ENCODE measurements at places on chromosomes 1 and 21.

- no peak for DNase-seq
Observed at GRCh38 chr1:17994046-17994445, 113.6 kb upstream of the IGSF21 start.

- no peak for DNase-seq
Observed at GRCh38 chr1:159829273-159829634, 2.6 kb downstream of the SLAMF8 start.

GRCh38 chr1:46544561-46545240 is 6.7 kb downstream of the KNCN start:
- no peak for DNase-seq

DNA sequence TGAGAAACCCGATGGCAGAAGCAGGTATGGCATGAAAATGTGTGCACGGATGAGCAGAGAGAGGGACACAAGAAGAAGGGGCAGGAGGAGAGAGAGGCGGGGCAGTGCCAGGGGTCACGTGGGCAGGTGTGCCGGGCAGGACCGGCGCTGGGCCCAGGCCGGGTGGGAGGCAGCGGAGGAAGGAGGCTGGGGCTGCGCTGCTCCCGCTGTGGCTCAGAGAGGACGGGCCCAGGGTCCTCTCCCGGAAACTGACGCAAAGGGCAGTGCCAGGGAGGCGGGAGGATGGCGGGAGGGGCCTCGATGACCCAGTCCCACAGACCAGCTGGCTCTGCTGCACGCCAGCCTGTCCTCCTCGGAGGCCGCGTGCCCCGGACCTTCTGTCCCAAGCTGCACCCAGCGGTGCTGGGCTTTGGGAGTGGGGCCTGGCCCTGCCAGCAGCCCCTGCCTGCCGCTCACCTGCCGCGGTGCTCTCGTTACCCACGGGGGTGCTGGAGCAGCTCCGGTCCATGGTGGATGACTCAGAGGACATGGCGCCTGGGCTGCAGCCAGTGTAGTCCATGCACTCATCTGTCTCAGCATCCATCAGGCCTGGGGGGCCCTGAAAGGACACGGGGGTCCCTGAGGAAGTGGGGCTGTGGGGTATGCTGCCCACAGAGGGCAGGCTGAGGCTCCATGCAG is 153.9 kb downstream of the CASZ1 start:
- no peak for DNase-seq

- DNase-seq = no peak
Observed at GRCh38 chr1:177995369-177995768, 25.5 kb upstream of the SEC16B start.

GRCh38 chr1:192914092-192914491 is 105.3 kb downstream of the RGS2 start:
- DNase-seq = no peak

GRCh38 chr21:42144679-42145568 is 73.8 kb downstream of the UMODL1 start:
- no peak for DNase-seq

- DNase-seq = no peak
Observed at GRCh38 chr1:32332290-32333079, 3.5 kb downstream of the MARCKSL1 start.

DNA sequence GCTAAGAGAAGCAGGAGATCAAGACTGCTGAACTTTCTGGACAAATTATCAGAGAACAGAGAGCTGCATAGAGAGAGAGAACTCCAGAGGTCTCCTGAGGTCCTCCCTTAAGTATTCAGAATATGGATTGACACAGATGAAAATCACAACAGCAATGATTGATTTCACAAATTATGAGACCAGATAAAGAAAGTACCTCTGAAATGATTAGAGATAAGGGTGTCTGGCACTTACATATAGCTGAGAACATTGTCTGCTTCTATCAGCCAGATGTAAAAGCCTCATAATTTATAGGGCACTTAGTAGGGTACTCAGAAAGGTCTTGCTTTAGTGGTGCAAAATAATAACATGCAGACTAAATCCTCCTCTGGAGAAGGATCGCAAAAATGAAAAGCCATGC is 1301.8 kb downstream of the BRINP3 start:
- DNase-seq = no peak

GRCh38 chr1:21494196-21494595 is 15.0 kb upstream of the ALPL start:
- DNase-seq = no peak

DNA sequence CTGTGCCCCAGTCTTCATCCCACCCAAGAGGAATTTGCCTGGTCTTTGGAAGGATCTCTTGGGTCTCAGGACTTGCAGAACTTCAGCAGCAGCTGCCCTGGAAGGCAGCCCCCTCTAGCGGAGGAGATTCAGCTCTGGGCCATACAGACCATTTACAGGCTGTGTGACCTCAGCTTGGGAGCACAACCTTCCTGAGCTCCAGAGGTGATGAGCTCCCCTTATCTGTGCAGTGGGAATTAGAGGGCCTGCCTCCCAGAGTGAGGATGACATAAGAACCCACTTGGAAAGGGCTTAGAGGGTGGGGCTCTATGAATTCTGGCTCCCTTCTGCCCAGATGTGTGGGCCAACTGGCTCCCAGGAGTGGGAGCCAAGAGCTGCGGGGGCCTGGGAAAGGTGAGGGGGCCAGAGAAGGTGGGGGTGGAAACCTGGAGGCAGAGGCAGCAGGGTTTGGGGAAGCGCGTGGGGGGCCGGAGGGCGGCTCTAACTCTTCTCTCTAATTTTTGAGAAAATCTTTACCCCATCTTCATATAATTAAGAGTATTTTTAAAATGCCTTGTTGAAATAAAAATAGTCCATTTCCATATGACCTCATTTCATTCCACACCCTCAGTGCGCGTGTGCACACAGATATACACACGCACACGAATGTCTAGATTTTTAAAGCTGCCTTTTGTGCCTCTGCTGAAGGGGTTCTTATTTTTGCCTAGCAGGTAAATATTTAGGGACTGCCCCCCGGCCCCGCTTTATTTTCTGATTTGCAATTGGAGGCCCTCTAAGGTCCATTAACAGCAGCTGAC is 21.5 kb downstream of the EPHB2 start:
- no peak for DNase-seq

- no peak for DNase-seq
Observed at GRCh38 chr1:158979229-158979628, 30.5 kb upstream of the IFI16 start.

- no peak for DNase-seq
Observed at GRCh38 chr21:42559326-42559725, 45.7 kb downstream of the SLC37A1 start.

GRCh38 chr1:59699227-59699847 is 115.4 kb upstream of the HOOK1 start:
- DNase-seq = peak; percentile 8

- DNase-seq = no peak
Observed at GRCh38 chr1:29703596-29704370, 467.5 kb downstream of the PTPRU start.

DNA sequence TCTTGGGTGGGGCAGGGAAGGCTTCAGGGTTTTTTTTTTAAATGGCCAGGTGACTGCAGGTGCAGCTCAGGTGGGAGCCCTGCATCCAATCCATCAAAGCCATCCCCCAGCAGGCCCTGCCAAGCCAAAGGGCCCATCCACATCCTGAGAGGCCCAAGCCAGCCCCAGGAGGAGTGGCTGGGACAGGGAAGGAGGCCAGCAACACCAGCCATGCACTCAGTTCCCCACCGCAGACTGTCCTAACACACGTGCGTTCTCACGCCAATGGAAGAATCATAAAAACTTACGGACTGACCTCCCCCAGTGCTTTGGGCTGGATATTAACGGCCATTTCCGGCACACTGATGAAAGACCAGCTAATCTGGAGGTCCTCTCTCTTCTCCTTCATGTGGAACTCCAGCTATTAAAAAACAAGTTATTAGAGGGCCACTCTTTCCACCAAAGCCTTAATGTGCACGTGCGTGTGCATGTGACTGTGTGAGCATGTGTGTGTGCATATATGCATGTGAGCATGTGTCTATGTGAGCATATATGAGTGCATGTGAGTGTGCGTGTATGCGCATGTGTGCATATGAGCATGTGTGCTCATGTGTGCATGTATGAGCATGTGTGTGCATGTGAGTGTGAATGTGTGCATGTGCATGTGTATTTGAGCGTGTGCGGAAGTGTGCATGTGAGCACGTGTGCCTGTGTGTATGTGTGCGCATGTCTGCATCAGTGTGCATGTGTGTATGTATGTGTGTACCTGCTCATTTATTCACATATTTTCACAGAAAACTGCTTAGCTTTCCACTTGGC is 35.1 kb downstream of the C2CD2 start:
- DNase-seq = no peak

- DNase-seq = no peak
Observed at GRCh38 chr1:241860922-241861321, 12.9 kb downstream of the EXO1 start.

- DNase-seq = no peak
Observed at GRCh38 chr1:106232128-106232527, 824.3 kb upstream of the PRMT6 start.

DNA sequence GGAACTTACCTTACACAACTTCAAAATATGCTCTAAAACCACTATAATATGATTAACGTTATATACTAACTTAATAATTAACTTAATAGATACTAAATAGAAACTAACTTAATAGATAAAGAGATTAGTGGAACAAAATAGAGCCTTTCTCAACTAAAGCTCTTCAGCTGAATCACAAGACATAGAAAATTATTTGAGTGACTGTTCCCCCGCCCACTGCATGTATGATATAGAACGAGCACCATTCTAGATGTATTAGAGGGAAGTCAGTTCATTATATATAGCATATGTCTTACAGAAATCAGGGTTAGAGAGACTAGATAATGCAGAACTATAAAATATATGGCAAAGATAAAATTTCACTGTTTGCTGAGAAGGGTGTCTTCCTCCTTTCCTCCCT is 16.3 kb downstream of the LYPLAL1 start:
- DNase-seq = no peak

- no peak for DNase-seq
Observed at GRCh38 chr1:38179483-38179882, 132.9 kb upstream of the POU3F1 start.

DNA sequence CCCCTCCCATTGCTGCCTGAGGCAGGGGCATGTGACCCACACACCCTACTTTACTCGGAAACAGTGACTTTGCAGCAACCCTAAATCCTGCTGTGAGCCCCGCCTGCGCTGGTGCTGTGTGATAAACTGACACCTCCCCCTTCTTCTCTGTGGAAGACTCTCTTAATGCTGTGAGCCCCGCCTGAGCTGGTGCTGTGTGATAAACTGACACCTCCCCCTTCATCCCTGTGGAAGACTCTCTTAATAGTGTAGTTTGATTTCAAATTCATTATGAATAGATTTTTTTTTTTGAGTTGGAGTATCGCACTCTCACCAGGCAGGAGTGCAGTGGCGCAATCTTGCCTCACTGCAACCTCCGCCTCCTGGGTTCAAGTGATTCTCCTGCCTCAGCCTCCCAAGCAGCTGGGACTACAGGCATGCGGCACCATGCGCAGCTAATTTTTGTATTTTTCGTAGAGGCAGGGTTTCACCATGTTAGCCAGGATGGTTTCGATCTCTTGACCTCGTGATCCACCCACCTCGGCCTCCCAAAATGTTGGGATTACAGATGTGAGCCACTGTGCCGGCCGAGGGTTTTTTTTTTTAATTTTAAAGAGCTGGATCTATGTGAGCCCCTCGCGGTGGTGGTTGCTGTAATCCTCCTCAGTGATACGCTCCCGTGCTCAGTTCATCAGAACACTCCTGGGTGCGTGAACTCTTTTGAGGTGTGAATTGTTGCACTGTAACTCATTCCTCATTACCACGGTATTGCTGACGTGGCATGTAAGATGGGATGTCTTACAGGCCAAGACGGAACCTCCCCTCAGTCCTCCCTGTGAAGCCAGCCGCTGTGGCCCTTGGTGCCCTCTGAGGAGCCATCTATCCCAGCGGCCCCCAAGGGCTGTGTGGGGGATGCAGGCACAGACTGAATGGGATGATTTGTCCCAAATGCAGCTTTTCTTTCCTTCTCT is 60.3 kb downstream of the GALNT2 start:
- no peak for DNase-seq

DNA sequence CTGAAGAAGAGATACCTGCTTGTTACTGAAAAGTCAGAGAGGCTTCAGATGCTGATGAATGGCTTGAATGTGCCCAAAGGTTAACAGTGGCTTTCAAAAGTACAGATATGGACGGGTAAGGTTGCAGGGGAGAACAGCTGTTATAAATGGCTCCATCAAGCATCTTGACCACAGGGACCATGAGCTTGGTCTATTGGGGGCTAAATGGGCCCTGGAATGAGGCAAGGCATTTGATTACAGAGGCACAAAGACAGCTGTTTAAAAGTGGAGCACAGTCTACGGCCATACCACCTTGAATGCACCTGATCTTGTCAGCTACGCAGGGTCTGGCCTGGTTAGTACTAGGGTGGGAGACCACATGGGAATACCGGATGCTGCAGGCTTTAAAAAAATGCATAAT is 48.3 kb downstream of the C1orf198 start:
- no peak for DNase-seq

Data from T follicular helper cell (primary cell).